Brain microvascular endothelial cell (primary cell): ENCODE measurements at places on chromosomes 1 and 21.

- DNase-seq, result peak; percentile 79
Measured at GRCh38 chr1:46179138-46180081, 3.1 kb upstream of the P3R3URF start.

DNA sequence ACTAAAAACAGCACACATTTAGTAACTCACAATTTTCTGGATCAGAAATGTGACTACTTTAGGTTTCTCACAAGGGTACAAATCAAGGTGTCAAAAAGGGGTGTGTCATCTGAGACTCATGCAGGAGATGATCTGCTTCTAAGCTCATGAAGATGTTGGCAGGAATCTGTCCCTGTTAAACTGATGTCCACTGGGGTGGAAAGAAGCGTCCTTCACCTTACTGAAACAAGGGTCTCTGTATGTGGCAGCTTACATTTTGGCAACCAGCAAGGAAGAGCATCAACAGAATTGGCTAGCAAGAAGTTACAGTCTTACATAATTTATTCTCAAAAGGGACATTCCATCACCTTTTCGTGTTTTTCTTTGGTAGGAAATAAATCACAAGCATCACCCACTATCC is 1223.8 kb downstream of the AMY1C start:
- DNase-seq, result no peak

- DNase-seq, result no peak
Measured at GRCh38 chr1:67863637-67864036, 30.4 kb upstream of the GNG12 start.

DNA sequence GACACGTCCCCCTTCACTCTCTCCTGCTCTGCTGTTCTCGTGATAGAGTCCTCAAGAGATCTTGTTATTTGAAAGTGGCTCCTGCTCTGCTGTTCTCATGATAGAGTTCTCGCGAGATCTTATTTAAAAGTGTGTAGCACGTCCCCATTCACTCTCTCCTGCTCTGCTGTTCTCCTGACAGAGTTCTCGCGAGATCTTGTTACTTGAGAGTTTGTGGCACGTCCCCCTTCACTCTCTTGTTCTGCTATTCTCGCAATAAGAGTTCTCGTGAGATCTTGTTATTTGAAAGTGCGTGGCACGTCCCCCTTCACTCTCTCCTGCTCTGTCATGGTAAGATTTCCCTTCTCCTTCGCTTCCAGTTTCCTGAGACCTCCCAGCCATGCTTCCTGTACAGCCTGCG is 47.9 kb downstream of the SMYD3 start:
- no peak for DNase-seq

GRCh38 chr1:177355575-177355974 is 184.8 kb downstream of the BRINP2 start:
- DNase-seq, result peak; percentile 10

- DNase-seq, result no peak
Measured at GRCh38 chr21:16418226-16418625, 688.4 kb downstream of the USP25 start.

GRCh38 chr1:116020668-116021272 is 44.5 kb downstream of the SLC22A15 start:
- DNase-seq, result peak; percentile 57

- peak; percentile 77 for DNase-seq
Measured at GRCh38 chr1:93670141-93670540, 11.5 kb downstream of the BCAR3 start.

DNA sequence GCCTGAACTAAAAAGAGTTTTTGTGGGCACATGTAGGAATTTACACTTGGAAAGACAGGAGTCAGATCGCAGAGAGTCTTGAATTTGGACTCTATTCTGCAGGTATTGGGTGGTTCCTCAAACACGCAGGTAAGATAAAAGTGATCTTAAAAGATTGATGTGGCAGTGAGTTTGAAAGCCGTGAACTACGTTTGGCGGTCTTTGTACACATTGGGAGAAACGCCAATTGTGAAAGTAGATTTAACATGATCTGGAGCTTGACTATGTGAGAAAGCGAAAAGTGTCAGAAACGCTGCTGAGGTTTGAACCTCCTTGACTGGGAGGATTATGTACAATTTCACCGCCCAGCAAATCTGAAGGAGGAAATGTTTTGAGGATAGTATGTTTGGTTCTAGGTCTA is 1.5 kb upstream of the PPP2R5A start:
- DNase-seq, result no peak

GRCh38 chr21:46442938-46443337 is 15.8 kb upstream of the DIP2A start:
- no peak for DNase-seq

DNA sequence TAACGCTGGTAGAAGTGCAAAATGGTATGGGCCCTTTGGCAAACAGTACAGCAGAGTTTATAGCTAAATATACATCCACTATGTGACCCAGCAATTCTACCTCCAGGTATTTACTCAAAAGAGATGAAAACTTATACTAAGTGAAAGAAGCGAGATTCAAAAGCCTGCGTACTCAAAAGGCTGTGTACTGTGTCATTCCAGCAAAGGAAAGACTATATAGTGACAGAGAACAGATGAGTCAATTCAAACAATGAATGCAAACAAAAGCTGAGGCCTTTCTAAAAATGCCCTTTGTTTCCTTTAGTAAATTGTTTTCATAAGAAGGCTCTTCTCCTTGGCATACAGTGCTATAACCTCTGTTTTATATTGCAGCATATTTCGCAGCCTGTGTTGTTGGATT is 268.8 kb upstream of the CSF3R start:
- DNase-seq, result no peak

GRCh38 chr1:188269956-188270355 is 1441.2 kb downstream of the PLA2G4A start:
- DNase-seq, result no peak

GRCh38 chr21:38834725-38835124 is 29.0 kb downstream of the ETS2 start:
- DNase-seq, result no peak

DNA sequence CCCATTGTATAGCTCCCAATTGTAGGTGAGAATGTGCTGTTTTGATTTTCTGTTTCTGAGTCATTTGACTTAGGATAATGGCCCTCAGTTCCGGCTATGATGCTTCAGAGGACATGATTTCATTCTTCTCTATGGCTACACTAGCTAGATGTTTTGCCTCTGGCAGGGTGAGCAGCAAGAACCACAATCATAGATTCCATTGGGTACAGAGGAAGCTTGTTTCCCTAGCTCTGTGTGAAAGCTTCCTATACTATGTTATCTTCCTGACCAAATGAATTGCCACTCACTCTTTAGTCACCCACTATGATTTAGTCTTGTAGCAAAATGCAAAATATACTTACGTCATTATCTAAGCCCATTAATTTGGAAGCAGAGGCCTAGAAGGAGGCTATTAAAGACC is 616.3 kb downstream of the PLA2G4A start:
- DNase-seq, result no peak

GRCh38 chr21:45293726-45294401 is 6.2 kb upstream of the POFUT2 start:
- DNase-seq, result no peak

DNA sequence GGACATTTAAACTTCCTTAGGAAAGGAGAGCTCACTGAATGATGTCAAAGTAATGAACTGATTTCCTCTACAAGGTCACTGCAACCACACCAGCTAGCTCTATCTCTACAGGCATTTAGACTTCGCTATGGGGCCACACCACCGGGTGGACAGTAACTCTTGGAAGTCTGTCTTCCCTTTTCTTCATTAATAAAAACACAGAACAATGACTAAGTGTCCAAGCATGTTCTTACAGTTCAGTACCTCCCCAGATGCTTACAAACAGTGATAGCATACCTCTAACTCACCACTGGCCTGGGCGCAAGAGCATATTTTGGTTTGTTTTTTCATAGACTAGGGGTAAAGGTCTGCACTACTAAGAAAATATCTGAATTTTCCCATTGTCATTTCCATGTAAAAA is 54.6 kb downstream of the SIM2 start:
- DNase-seq, result peak; percentile 82
